NCI-H2081 treated with DMSO at 0.1 percent for 48 hours (cell line): ENCODE measurements at places on chromosomes 16 and 17.

DNA sequence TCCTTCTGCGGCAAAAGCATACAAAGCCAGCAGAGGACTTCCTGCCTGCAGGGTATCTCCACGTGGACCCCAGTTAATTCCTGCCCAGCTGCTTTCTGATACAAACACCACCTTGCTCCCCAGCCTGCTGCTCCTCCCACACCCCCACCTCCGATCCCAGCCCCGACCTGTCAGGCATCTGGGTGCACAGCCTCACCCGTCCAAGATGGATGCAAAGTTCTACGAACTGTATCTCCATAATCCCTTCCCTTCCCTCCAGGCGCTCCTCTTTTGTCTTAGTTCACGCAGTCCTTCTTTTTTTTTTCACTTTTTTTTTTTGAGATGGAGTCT lies 15.6 kb upstream of the FOXJ1 start:
- DNase-seq: no peak

- DNase-seq: no peak
These were observed 562 bp downstream of the USP31 start for GRCh38 chr16:23148513-23149266.

DNA sequence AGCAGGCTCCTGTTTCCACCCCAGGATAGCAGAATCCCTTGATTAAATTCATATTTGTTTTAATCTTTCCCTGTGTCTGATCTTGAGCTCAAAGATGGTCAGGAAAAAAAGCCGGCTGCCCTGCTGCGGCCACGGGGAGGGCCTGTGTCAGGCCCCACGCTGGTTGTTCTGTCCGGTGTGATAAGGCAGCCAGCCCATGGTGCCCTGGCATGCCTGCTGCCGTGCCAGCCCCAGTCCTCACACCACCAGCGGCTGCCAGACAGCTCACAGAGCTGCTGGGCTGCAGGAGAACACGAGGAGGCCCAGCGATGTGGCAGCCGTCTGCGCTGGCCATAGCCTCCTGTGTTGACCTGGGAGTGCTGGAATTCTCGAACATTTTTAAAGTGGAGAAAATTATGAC lies 34.7 kb upstream of the BRD7 start:
- no peak for DNase-seq

- no peak for DNase-seq
These were observed 83.7 kb downstream of the SALL1 start for GRCh38 chr16:51067352-51067751.

GRCh38 chr16:68470461-68471150 lies 22.3 kb upstream of the SMPD3 start:
- DNase-seq: no peak
